ENCODE measurements at places on chromosomes 5 and 9. TPM values are rescaled to one million over a fixed set of nuclear protein-coding genes. Genes with fewer than 3 reads are reported as not detected.

DNA sequence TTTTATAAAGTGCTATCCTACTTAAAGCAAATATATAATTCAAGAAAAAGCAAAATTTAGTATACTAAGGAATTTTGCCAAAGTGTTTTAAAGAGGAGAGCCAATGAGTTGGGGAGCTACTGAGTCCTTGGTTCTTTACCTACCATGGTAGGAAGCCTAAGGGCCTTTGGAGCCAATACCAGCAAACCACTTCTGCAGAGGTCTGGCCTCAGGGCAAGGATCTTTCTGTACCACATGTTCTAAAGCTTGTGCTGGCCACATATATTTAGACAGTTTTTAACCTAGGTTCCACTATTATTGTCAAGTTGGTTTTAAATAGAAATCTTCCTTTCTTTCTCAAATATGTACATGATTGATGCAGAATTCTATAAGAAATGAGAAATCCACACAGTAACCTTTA is 172.3 kb upstream of the NREP start:
- DNase-seq, result no peak

GRCh38 chr5:81698813-81699212 is 52.1 kb downstream of the SSBP2 start:
- no peak for DNase-seq

GRCh38 chr5:158270996-158271554 is 412.1 kb upstream of the CLINT1 start:
- DNase-seq, result no peak

GRCh38 chr5:64165500-64166200 is at the start of gene RNF180:
Gene RNF180, plus strand, starts transcription at chr5:64165843. Its CDS starts 34,965 bp downstream, at chr5:64200808.
- DNase-seq, result peak; percentile 33

DNA sequence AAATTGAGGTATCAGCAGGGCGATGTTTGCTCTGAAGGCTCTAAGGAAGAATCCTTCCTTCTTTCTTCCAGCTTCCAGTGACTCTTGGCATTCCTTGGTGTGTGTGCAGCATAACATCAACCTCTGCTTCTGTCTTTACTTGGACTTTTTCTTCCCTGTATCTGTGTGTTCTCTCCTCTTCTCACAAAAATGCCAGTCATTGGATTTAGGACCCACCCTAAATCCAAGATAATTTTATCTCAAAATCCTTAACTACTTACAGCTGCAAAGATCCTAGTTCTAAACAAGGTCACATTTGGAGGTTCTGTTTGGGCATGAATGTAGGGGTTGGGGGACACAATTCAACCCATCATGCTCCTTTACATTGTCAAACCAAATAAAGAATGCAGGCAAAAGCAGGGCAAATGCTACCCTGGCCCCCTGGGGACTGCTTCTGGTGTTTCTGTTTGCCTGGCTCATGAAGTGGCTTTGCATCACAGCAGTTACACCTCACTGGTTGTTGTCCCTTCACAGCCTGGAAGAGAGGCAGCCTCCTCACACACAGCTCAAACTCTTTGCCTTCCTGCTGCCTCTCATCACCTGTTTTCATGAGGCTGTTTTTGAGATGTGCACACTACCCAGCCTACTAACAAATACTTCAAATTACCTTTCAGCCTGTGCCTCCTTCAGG is 64.8 kb upstream of the PLCXD3 start:
- no peak for DNase-seq

GRCh38 chr5:3100921-3101551 is 349.6 kb upstream of the IRX2 start:
- no peak for DNase-seq

DNA sequence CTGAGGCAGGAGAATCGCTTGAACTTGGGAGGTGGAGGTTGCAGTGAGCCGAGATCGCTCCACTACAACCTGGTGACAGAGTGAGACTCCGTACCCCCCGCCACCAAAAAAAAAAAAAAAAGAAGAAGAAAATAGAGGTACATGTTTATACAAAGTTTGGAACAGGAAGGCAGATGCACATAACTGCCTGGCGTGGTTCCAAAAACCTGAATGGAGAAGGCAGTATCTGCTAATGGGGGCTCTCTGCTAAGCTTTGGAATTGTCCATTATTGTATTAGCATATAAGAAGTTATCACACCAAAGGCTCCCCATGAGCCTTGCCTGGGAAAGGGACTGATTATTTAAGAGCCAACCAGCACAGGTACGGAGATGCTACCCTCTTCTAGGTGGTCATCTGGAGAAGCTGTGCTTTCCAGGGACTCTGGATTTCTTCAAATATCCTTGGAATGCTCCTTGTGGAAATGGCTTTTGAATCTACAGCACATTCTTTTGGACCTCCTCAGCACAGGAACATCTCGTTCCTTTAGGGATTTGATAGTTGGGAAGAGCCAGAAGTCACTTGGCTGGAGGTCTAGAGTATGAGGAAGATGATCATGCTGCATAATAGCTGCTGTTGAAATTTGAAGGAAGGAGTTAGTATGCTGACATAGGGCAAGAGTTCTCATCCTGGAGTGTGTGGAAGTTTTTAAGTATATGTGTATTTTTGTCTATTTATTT is 42.5 kb upstream of the ABCA1 start:
- DNase-seq, result no peak

GRCh38 chr5:155052532-155052931 is 39.0 kb downstream of the KIF4B start:
- no peak for DNase-seq

GRCh38 chr5:66012271-66012670 is 85.9 kb downstream of the ERBIN start:
- DNase-seq, result no peak

- no peak for DNase-seq
Observed at GRCh38 chr5:59158637-59159391, 575.9 kb downstream of the RAB3C start.

DNA sequence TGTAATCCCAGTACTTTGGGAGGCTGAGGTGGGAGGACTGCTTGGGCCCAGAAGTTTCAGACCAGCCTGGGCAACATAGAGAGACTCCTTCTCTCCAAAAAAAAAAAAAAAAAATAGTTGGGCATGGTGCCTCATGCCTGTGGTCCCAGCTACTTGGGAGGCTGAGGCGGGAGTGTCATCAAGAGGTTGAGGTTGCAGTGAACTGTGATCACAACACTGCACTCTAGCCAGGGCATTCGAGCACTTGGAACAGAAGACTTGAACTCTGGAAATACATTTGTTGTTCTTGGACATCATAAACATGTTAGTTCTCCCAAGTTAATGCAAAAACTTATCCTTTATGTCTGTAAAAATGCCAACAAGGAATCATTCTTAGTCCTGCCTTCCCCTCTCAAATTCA is 29.6 kb downstream of the EHMT1 start:
- DNase-seq, result no peak

The SCGB3A2 gene
- 0.67 TPM for total RNA-seq

- DNase-seq, result no peak
Observed at GRCh38 chr9:6780690-6781089, 22.9 kb downstream of the KDM4C start.

DNA sequence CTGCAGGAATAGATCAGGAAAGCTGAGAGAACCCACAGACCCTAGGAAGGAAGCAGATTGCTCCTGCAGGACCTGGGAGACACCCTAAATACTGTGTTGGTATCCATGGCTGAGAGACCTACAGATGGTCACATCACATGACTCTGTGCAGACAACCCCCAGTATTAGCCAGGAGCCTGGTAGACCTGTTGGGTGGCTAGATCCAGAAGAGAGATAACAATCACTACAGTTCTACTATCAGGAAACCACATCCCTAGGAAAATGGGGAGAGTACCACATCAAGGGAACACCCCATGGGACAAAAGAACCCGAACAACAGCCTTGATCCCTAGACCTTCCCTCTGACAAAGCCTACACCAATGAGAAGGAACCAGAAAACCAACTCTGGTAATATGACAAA is 24.2 kb upstream of the MELK start:
- DNase-seq, result no peak

GRCh38 chr5:32639943-32640342 is 54.6 kb downstream of the SUB1 start:
- no peak for DNase-seq

DNA sequence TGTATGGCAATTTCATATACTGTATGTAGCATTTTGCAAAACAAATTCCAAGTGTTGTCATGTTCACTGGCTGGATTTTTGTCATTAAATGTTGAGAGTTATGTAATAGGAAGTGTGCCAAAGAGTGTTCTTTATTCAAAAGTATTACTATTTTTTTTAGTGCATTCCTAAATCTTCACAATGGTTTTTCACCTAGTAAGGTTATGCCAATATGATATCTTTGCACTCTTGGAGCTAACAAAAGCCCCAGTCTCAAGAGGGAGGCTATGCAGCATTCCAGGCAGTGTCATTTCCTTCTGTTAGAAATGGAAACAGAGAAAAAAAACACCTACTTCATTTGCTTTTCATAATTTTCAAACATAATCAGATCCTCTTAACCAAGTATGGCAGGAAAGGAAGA is 5.1 kb upstream of the SSBP2 start:
- DNase-seq, result no peak

GRCh38 chr5:154236536-154237375 is 46.2 kb downstream of the GALNT10 start:
- no peak for DNase-seq

DNA sequence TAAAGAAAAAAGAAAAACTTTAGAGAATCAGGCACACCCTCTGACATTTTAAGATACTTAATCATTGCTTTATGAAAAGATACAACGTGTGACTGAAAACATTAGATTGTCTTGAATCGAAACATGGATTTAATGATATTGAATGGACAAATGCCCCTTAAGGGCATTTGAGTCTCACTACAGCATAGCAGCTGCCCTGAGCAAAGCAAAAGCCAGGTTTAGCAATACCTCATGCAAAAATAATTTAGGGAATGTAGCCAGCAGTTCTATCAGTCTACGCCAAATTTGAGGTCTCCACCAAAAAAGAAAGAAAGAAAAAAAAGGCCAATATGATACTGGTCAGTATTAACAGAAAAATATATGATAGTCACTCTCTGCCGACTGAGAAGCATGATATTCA is 56.6 kb upstream of the LMNB1 start:
- no peak for DNase-seq

DNA sequence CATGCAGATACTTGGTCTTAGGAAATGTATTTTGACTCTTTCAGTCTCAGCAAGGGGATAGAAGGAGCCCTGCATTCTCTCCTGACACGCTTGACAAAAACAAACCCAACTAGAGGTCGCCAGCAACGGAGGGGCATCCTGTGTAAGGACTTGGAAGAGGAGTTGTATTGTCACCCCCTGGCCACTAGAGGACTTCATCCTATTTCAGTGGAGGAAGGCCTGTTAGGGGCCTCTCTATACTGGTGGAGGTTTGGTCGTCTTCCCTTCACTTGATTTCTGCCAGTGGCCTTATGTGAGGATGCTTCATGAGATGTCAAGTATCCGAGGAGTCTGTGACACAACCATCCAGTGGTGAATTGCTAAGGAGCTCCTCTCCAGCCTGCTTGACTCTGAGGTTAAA is 122.8 kb upstream of the STC2 start:
- no peak for DNase-seq

- no peak for DNase-seq
Observed at GRCh38 chr5:2134543-2135292, 252.0 kb upstream of the IRX4 start.

DNA sequence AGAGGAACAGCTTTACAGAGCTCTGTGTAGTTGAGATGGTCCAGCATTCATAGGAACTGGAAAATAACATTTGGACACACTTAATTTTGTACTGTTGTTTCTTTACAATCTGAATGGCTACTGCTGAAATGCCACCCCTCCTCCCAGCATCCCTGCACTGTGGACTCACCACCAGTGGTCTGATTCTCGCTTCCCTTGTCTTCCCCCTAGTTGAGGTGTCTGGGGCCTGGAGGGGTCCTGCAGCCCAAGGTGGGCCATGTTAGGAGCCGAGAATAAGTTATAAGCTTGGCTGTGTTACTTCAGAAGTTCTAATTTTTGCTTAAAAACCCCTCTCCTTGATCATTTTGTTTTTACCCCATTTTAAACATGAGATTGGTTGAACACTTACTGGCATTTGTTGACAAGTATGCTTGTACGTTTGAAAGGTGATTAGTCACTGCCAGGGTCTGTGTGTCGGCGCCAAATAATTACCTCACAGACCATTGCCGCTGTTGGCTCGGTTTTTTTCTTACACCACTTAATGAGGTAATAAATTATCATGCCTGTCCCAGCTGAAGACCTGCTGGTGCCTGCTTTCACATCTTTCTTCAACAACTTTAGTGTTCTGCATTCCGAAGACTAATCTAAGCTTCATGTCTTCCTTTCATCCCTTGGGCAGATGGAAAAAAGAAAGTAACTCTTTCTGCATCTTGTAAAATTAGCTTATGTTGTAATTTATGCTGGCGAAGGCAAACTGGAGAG is 65.8 kb downstream of the MCCC2 start:
- no peak for DNase-seq

GRCh38 chr5:52702877-52703276 is 84.8 kb upstream of the ITGA1 start:
- no peak for DNase-seq

- DNase-seq, result no peak
Observed at GRCh38 chr5:126769703-126770102, 7.2 kb upstream of the LMNB1 start.

- no peak for DNase-seq
Observed at GRCh38 chr5:131536850-131537448, 98.1 kb downstream of the RAPGEF6 start.

GRCh38 chr9:16680541-16680940 is 189.9 kb downstream of the BNC2 start:
- DNase-seq, result no peak

DNA sequence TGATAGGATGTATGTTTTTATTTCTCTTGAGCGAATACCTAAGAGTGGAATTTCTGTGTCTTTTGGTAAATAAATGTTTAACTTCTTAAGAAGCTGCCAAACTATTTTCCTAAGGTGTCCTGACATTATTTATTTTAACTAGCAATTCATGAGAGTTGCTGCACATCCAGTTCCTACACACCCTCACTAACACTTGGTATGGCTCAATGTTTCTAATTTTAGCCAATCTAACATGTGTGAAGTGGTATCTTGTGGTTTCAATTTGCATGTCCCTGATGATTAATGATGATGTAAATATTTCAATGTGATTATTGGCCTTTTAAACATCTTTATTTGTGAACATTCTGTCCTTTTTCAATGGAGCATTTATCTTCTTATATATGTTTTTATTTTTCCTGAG is 2095.5 kb upstream of the C9orf72 start:
- DNase-seq, result no peak

DNA sequence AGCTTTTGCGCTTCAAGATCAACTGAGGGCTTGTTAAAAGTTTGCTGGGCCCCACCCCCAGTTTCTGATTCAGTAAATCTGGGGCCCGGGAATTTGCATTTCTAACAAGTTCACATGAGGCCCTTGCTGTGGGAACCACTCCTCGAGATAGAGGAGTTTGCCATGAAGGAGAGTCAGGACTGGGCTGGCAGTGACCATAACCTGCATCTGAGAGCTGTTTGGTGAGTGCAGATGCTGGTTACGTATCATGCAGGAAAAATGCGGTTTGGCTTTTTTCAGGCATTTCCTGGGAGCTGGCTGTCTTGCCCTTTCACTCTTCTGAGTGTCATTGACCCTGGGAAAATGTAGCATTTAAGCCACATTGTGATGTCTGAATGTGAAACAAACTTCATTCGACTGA is 9.4 kb upstream of the ANGPTL2 start:
- no peak for DNase-seq

- no peak for DNase-seq
Observed at GRCh38 chr9:91623004-91623403, 199.4 kb upstream of the NFIL3 start.
